ENCODE measurements at places on chromosomes 12 and 14.

DNA sequence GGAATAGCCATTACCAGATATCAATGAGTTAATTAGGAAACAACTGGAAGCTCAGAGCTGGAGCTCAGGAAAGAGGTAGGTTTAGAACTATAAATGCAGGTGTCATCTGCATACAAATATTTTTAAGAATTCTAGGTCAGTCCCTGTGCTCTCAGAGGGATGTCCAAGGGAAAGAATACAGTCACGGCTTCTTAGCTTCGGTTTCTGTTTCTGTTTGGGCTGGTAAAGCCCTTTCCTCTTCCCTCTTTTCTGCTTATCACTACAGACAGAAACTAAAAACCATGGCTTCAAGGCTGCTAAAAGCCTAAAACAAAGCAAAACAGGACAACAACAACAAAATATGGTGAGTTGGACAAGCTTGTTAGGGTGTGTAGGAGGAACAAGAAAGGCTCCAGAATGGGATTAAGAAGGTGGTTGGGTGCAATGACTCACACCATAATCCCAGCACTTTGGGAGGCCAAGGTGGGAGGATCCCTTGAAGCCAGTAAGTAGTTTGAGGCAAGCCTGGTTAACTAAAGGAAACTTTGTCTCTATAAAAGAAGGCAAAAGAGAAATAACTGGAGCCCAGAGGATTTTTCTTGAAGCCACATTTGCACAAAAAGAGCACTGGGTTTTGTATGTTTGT is 113.0 kb downstream of the SEC23A start:
- DNase-seq, result no peak

GRCh38 chr14:90693413-90693812 is 122.8 kb downstream of the TTC7B start:
- DNase-seq, result no peak

GRCh38 chr14:37172024-37172869 is at the start of gene SLC25A21:
TSS of gene SLC25A21 (minus strand) at chr14:37172606.
- no peak for DNase-seq

GRCh38 chr12:21599143-21599999 is 5.3 kb downstream of the GYS2 start:
- DNase-seq, result no peak

DNA sequence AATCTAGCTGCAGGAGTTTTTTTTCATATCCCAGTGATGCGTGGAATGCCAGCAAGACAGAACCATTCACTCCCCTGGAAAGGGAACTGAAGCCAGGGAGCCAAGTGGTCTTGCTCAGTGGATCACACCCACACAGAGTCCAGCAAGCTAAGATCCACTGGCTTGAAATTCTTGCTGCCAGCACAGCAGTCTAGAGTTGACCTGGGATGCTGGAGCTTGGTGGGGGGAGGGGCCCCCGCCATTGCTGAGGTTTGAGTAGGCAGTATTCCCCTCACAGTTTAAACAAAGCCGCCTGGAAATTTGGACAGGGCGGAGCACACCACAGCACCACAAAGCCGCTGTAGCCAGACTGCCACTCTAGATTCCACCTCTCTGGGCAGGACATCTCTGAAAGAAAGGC is 86.9 kb upstream of the STXBP6 start:
- no peak for DNase-seq

DNA sequence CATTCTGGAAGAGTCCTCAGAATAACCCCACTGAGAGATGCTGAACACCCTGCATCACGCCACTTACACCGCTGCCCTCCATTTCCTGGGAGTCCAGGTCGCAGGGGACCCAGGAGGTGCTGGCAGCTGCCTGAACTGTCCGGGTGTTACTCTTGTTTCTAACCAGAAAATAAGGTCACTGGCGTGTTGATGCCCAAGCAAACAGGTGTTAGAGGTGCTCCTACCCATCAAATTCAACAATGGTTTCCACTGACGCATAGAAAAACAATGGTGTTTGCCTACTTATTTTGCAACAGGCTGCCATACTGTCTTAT is 23.8 kb downstream of the PITPNM2 start:
- DNase-seq, result no peak

- no peak for DNase-seq
Observed at GRCh38 chr12:66279123-66279712, 23.1 kb upstream of the HELB start.

GRCh38 chr12:92128612-92129011 is 17.0 kb downstream of the BTG1 start:
- DNase-seq, result no peak

GRCh38 chr12:15855646-15856045 is 26.5 kb upstream of the STRAP start:
- no peak for DNase-seq

DNA sequence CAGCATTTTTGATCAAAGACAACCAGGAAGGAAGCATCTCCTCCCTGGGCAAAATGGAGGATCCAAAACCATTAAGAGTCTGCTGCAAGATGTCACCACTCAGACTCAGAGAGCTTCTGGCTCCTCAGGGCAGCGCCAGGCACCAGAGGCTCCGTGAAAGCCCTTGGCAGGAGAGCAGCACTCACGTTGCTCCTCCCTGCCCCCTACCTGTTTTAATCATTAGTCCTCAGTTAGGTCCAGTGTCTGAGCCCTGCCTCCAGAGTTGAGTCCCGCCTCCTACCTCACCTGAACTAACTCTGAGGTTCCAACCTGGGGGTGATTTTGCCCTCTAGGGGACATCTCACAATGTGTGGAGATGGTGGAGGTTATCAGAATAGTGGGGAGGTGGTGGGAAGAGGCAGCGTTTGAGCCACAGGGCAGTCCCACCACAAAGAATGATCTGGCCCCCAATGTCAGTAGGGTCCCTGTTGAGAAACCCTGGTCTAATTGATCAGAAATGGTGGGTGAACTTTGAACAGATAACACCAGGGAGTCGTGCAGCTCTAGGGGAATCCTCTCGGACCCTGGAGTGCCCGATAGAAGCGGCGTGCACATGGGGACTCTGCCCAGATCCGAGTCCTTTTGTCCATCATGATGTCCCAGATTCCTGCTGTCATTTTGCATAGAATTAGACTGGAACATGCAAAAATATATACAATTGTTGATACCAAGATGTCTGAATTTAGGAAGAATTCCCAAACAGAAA is 156.7 kb upstream of the DIO3 start:
- no peak for DNase-seq

DNA sequence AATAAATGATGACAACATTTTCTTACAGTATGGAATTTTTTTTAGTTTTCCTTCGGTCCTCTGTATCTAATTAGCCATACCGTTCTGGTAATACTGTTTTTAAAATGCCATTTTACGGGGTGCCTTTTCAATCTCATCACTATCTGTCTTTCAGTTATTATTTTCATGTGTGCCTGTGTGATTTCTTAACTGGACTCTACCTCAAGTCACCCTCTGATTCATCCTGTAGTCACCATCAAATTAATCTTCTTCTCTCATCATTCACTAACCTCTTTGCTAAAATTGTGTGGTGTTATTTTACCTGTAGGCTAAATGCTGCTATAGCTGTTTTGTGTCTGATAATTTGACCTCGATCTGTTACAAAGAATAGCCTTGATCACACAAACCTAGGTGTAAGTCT is 16.0 kb upstream of the CCT2 start:
- DNase-seq, result no peak

- DNase-seq, result no peak
Observed at GRCh38 chr14:37573356-37573755, 21.7 kb downstream of the FOXA1 start.

GRCh38 chr12:85029456-85029855 is 6.6 kb downstream of the TSPAN19 start:
- no peak for DNase-seq

GRCh38 chr14:66032800-66033199 is 453.4 kb upstream of the CCDC196 start:
- DNase-seq, result no peak

DNA sequence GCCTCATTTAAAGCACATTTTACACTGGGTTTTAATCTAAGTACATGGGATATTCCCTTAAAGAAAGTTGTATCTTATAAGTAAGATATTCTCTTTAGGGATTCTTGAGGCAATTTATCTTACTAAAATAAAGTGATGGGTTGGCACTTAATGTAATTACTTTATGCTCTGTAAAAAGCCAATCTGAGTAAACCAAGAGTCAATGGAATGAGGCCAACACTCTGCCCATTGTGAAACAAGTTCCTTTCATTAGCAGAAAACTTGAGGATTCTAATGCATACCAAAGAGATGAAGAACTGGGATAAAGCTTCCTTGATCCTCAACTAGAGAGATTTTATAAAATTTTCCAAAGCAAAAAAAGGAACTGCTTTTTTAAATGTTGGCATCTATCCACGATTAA is 121.2 kb downstream of the METTL25 start:
- DNase-seq, result no peak

DNA sequence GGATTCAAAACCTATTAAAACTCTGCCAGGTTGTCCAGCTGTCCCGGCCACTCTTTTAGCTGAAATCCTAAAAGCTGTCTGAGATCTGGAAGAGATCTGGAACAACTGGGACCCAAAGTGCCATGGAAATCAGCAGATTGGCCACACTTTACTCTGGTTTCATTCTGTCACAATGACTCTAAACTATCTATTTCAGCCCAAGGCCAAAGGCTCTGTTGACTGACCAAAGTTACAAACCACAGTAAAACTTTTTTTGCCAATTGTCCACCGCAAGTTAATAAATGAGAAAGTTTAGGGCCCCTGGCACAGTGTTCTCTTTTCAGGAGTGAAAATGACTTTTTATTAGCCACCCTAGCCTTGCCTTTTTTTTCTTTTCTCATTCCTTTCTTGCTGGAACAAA is 113.4 kb upstream of the CPM start:
- DNase-seq, result no peak

DNA sequence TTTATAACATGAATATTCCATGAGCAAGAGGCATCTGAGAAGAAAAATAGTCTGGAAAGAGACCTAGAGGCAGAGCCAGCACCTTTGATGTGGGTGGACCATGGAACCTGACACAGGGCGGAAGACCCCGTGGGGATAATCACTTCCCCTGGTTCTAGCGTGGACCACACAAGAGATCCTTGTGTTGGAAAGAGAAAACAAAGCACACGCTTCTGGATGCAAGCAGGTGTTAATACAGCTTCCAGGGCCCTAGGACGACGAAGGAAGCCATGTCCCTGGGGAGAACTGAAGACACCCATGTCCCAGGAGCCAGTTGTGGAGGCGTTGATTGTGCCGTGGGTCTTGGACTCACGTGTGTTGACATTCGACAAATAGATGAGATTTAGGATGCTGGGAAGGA is 102.9 kb downstream of the ADGRD1 start:
- DNase-seq, result no peak

DNA sequence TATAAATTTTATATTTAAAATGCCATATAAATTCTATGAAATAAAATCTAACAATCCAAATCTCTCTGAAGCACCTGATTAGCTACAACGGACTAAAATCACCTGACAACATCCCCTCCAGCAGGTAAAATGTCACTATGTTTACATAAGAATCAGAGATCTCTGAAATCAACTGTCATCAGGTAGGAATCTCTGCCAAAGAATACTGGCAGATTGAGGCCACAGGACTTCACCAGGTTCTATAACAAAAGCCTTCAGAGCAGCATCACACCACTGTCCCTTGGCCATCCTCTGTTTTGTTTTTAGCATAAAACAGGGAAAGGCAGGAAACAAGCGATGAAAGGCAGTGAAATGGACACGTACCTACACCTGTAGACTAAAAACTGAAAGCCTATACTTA is 22.1 kb downstream of the FGD6 start:
- no peak for DNase-seq

Data from H54 (cell line).